ENCODE measurements at places on chromosomes 6 and 20. TPM values are rescaled to one million over a fixed set of nuclear protein-coding genes. Genes with fewer than 3 reads are reported as not detected.

The C20orf141 gene
- 1.2 TPM for total RNA-seq

The HRH3 gene
- not detected for total RNA-seq

The TINAG gene
- not detected for total RNA-seq

The TTBK1 gene
- not detected for total RNA-seq

The PNPLA1 gene
- not detected for total RNA-seq

The PLN gene
- not detected for total RNA-seq

The FAM217A gene
- not detected for total RNA-seq

The FAM83C gene
- total RNA-seq, result not detected

The ENPP4 gene
- 0.59 TPM for total RNA-seq

The VNN1 gene
- 0.06 TPM for total RNA-seq

The ARMH2 gene
- not detected for total RNA-seq

The OOEP gene
- not detected for total RNA-seq

The ADRM1 gene
- 101 TPM for total RNA-seq

The VGLL2 gene
- not detected for total RNA-seq

The DUSP15 gene
- total RNA-seq, result 0.34 TPM

The CDH4 gene
- not detected for total RNA-seq

The KIF25 gene
- total RNA-seq, result not detected

The PFDN6 gene
- total RNA-seq, result 45.7 TPM

The ZNFX1 gene
- 29.8 TPM for total RNA-seq

The TAF8 gene
- total RNA-seq, result 12.9 TPM

The RIPOR2 gene
- total RNA-seq, result 1.6 TPM

The C6orf141 gene
- 2.2 TPM for total RNA-seq

The HLA-G gene
- not detected for total RNA-seq

The PAK5 gene
- not detected for total RNA-seq

The CCN5 gene
- 25.1 TPM for total RNA-seq

The GCNT2 gene
- not detected for total RNA-seq

The PSMF1 gene
- 123 TPM for total RNA-seq

The PPP1R3G gene
- 2.6 TPM for total RNA-seq

The KIF6 gene
- 0.31 TPM for total RNA-seq

The SLC26A8 gene
- total RNA-seq, result not detected

The TMEM217 gene
- 0.20 TPM for total RNA-seq

The TNNC2 gene
- total RNA-seq, result not detected

The CPNE5 gene
- total RNA-seq, result 0.06 TPM

The ANGPT4 gene
- total RNA-seq, result 0.05 TPM

The CTCFL gene
- not detected for total RNA-seq

The DCBLD1 gene
- total RNA-seq, result 13.5 TPM

The WFDC2 gene
- not detected for total RNA-seq

The CLIC1 gene
- 305 TPM for total RNA-seq

The FAM110A gene
- 1.5 TPM for total RNA-seq

The SLC17A3 gene
- total RNA-seq, result not detected

The HSPA1L gene
- 0.62 TPM for total RNA-seq

The RAET1L gene
- total RNA-seq, result not detected

The PPP1R11 gene
- 30.6 TPM for total RNA-seq

The FAXC gene
- under 0.01 TPM for total RNA-seq

The RRAGD gene
- 0.75 TPM for total RNA-seq

The TREML1 gene
- total RNA-seq, result not detected

The CALHM4 gene
- not detected for total RNA-seq

The TMC2 gene
- not detected for total RNA-seq

The EYA2 gene
- 0.49 TPM for total RNA-seq

The ALDH5A1 gene
- total RNA-seq, result 1.6 TPM

The TSHZ2 gene
- total RNA-seq, result 16.7 TPM

The ADGRF1 gene
- not detected for total RNA-seq
